ENCODE measurements at places on chromosomes 5 and 9. TPM values are rescaled to one million over a fixed set of nuclear protein-coding genes. Genes with fewer than 3 reads are reported as not detected.

Gene PCDHGA9
- total RNA-seq: 11.7 TPM

Gene MLANA
- not detected for total RNA-seq

Gene HSDL2
- 66.1 TPM for total RNA-seq

Gene AKNA
- total RNA-seq: 69.9 TPM

Gene PCDHA9
- 0.35 TPM for total RNA-seq

Gene FREM1
- 4.0 TPM for total RNA-seq

Gene MYOT
- not detected for total RNA-seq

Gene SPINK7
- total RNA-seq: not detected

Gene STC2
- 2.3 TPM for total RNA-seq

Gene PCDHGA11
- 3.2 TPM for total RNA-seq

Gene AGXT2
- not detected for total RNA-seq

Gene CMYA5
- 36.1 TPM for total RNA-seq

Gene ENTREP1
- total RNA-seq: 17.7 TPM

Gene LOX
- total RNA-seq: 9.4 TPM

Gene AIF1L
- total RNA-seq: 4.7 TPM

Gene CCDC192
- total RNA-seq: 1.1 TPM

Gene ZFP2
- total RNA-seq: 4.2 TPM

Gene ADAMTS16
- 9.6 TPM for total RNA-seq

Gene LIX1
- not detected for total RNA-seq

Gene GLRA1
- not detected for total RNA-seq

Gene HCN1
- total RNA-seq: not detected

Gene PCDHGC5
- total RNA-seq: 1.4 TPM

Gene DMGDH
- 5.5 TPM for total RNA-seq

Gene RMRP
- 6,322 TPM for total RNA-seq

Gene GPR150
- total RNA-seq: not detected

Gene PCDHB13
- 5.5 TPM for total RNA-seq

Gene SEMA6A
- total RNA-seq: 31.0 TPM

Gene IFNA21
- total RNA-seq: not detected

Gene PIP5KL1
- 0.48 TPM for total RNA-seq

Gene CORO2A
- 1.4 TPM for total RNA-seq

Gene PCDHGA1
- total RNA-seq: 1.9 TPM

Gene BHMT
- 0.42 TPM for total RNA-seq

Gene GLDC
- not detected for total RNA-seq

Gene EPB41L4B
- total RNA-seq: 15.3 TPM

Gene FKBP15
- 32.9 TPM for total RNA-seq

Gene MSX2
- not detected for total RNA-seq

Gene C5orf58
- total RNA-seq: not detected

Gene RIOK2
- total RNA-seq: 23.1 TPM

Gene ATP6V0E1
- 161 TPM for total RNA-seq

Gene SHISAL2B
- total RNA-seq: not detected

Gene CERT1
- 38.0 TPM for total RNA-seq

Gene TSLP
- total RNA-seq: 0.12 TPM

Gene C1QTNF2
- total RNA-seq: 0.53 TPM

Gene PCA3
- not detected for total RNA-seq

Gene NUTM2G
- not detected for total RNA-seq

Gene LCN9
- total RNA-seq: not detected

Gene LRSAM1
- total RNA-seq: 21.0 TPM

Gene PCDHGA4
- 7.7 TPM for total RNA-seq

Gene ARID3C
- total RNA-seq: not detected

Gene TMC1
- total RNA-seq: 0.15 TPM
